ENCODE measurements at places on chromosomes 12 and 14. TPM values are rescaled to one million over a fixed set of nuclear protein-coding genes. Genes with fewer than 3 reads are reported as not detected.
A peak's percentile ranks its signal among the peaks of the same experiment; 100 is the strongest.

DNA sequence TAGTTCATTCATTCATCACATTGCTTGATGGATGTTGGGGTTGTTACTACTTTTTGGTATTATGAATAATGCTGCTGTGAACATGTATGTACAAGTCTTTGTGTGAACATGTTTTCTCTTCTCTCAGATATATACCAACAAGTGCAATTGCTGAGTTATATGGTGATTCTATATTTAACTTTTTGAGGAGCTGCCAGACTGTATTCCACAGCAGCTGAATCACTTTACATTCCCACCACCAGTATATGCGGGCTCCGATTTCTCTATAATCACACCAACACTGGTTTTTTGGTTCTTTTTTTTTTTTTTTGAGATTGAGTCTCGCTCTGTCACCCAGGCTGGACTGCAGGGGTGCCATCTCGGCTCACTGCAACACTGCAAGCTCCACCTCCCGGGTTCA lies 22.2 kb upstream of the PLEKHG6 start:
- DNase-seq, result no peak

DNA sequence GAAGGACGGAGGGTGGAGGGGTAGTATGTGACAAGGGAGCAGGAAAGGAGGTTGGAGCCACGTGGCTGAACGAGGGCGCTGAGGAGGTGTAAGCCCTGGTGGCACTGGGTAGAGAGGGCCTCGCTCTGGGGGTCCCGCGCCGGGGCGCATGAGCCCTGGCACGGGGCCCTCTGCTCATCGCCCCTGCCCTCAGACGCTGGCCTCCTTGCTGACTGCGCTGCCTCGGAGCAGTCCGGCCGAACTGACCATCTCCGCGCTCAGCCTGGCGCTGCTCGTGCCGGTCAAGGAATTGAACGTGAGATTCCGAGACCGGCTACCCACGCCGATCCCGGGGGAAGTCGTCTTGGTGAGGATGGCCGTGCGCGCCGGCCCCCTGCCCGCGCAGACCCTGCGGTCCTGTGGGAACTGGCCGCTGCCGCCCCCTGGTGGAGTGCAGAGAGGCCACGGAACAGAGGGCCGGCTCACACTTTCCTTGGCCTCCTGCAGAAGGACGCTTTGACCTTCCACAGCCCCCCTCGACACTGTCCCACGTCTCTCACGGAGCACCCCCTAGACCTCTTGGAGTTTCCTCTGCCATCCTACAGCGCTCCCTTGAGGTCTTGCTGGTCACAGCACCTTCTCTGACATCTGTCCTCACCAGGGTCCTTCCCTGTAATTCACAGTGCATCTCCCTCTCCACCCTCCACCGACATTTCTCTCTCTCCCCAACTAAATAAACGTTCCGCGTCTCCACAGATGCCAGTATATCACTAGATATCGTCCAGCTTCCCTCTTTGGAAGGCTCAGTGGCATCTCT lies 10.5 kb downstream of the ARHGEF25 start:
- DNase-seq, result peak; percentile 80

Gene GLIPR1L2
- 2.4 TPM for total RNA-seq

- DNase-seq, result no peak
Measured at GRCh38 chr12:39798429-39798828, 178.8 kb upstream of the ABCD2 start.

Gene MNAT1
- total RNA-seq, result 24.3 TPM

DNA sequence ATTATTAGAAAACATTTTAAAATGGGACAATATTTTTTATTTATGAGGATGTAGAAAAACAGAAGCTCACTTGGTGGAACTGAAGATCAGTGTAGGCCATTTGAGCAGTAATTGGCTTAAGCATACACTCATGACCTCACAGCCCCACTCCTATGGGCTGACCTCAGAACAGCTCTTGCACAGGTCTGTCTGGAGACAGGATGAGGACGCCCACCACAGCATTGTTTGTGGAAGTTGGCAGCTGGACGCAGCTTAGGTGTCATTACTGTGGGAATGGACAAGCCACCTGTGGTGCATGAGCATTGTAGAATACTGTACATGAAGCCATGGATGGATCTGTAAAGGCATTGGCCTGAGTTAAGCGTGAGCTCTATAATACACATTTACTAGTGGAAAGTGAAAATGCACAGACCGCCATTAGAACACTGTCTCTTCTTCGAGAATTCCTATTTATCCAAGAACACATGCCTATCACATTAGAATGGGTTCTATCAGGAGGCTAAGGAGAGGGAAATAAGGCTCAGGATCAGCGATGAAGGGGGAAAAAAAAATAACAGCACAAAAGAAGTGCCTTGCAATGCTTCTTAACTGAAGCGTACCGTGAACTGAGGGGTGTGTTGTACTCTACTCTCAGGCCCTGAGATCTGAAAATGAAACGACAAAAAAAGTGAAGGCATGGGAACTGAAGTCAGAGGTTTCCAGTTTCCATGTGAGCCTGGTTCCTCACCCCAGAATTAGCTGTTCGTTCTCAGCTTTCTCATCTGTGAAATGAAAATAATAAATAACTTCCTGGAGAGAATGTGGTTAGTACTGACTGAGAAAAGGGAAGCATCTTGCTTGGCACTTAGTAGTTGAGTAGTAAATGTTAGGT lies 33.6 kb downstream of the KCNA1 start:
- no peak for DNase-seq

Gene TTC6
- not detected for total RNA-seq

DNA sequence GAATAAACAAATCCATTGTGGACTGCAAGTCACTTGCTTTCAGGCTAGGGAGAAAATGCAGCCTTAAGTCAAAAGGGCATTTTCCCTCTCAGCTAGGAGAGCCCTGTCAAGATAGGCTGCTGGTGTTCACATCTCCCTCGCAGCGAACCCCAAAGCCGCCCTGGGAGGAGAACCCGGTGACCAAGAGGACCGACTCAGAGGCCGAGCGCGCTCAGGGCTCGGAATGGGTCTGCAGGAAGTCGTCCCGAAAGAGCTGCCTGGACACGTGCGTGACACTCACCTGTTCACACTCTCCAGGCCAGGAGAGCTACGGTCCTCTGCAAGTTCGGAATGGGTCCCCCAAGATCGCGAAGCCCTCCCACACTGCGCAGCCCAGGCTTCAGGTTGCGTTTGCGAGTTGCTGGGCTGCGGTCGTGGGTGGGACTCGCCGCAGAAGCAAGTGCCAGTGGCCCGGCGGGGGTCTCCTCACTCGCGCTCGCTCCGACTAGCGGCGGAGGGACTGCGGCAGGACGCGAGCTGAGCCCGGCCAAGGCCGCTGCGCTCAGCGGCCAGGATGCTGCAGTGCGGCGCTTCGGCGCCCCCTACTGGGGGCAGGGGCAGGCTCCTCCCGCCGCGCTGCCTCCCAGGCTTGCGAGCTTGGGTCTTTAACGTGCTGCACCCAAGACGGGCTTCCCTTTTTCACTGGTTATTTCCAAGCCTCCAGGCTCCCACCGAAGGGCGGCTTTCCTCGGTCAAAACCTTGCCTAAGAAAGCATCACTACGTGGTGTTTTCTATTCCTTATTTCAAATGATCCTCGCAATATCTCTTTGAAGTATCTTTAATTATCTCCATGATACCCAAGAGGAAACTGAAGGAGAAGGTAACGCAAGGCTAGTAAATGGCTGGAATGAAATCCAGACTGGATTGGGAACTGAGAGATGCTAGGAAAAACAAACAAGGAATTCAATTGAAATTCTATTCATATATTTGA lies at the start of gene RERG:
Gene RERG, minus strand, starts transcription at position 503 of the 971 bp plus-strand sequence. CDS start 3,928 bp downstream, outside the sequence.
- DNase-seq, result peak; percentile 87

Gene OR6C2
- total RNA-seq, result not detected

GRCh38 chr14:75748336-75748735 lies 87.3 kb downstream of the TTLL5 start:
- no peak for DNase-seq

- DNase-seq, result no peak
Measured at GRCh38 chr14:57933349-57933748, 67.5 kb upstream of the SLC35F4 start.
